Uterus (tissue), 4 donors: ENCODE measurements at places on chromosomes 11 and 22. TPM values are rescaled to one million over a fixed set of nuclear protein-coding genes. Genes with fewer than 3 reads are reported as not detected.
A peak's percentile ranks its signal among the peaks of the same experiment; 100 is the strongest.

GRCh38 chr22:17009640-17010291 is 1.7 kb upstream of the GAB4 start:
- H3K27ac ChIP-seq = no peak overlapping the region
- no peaks in the 10 kb centered on the region for H3K36me3 ChIP-seq
- no peaks in the 10 kb centered on the region for H3K27me3 ChIP-seq
- DNase-seq = no peak

- no peaks in the 10 kb centered on the region for H3K27me3 ChIP-seq
- no peak overlapping the region for H3K4me3 ChIP-seq
- no peak for DNase-seq
Measured at GRCh38 chr11:83122050-83122449, 34.9 kb upstream of the PCF11 start.

- no peak overlapping the region for H3K4me3 ChIP-seq
- H3K4me1 ChIP-seq = no peaks in the 10 kb centered on the region
- H3K36me3 ChIP-seq = no peaks in the 10 kb centered on the region
- H3K27ac ChIP-seq = no peak overlapping the region
- DNase-seq = no peak
- no peaks in the 10 kb centered on the region for H3K27me3 ChIP-seq
Measured at GRCh38 chr11:92702037-92702804, 267.2 kb upstream of the MTNR1B start.

Gene GRM5
- not detected for total RNA-seq

GRCh38 chr11:7638710-7639642 is 34.3 kb downstream of the CYB5R2 start:
- DNase-seq = peak; percentile 32
- H3K27ac ChIP-seq = peak overlapping the region; percentile 24
- no peaks in the 10 kb centered on the region for H3K36me3 ChIP-seq
- no peaks in the 10 kb centered on the region for H3K4me1 ChIP-seq

DNA sequence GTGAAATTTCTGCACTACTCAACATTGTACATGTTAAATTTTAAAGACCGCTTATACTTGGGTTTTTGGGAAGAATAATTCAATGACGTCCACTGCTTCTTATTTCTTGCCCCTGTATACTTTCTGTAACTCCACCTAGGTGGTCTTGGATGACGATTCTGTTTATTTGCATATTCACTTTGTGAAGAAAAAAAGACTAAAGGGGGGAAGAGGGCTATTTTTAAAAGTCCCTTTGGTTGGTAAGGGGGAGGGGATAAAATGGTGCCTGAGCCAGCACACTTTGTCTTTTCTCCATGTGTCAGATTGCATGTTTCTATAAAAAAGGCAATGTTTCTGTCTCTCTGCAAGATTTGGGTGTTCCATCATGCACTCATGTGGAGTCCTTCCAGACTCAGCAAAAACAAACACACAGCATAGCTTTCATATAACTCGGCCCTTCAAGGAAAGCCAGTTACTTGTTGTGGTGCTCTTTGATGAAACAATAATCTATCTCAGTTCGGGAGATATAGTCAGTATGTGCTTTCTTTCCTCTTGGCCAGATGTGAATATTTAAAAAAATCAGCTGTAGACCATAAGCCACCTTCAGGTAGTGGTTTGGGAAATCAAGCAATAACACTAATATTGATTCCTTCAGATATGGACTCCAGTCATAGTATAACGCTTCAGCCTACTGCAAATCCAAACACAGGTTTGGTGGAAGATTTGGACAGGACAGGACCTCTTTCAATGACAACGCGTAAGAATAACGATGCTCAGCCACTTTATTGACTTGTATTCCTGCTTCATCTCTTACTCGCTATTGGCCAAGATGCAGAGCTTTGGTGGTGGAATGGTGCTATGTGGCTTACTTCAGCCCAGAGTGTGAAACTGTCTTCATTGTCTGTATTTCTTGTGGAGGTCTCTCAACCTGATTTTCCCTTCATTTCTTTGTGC is 68.8 kb downstream of the CD44 start:
- H3K27ac ChIP-seq = no peak overlapping the region
- no peaks in the 10 kb centered on the region for H3K27me3 ChIP-seq

DNA sequence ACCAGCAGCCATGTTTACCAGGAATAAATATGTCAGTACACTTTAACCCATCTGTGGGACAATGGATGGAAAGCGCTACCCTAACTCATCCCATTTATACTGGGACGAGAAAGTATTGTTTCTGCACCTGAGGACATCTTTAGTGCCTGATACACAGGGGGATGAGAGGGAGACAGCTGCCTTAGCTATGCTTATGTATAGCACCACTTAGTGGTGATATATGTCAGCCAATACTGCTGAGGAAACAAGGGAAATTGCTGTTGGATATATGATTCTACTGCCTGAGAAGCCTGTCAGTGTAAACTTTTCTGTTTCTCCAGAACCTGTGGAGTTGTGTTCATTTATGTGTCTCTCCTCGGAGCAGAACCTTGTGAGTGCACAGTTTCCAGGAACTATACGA is 13.3 kb upstream of the CEP295 start:
- no peak for DNase-seq
- no peaks in the 10 kb centered on the region for H3K27me3 ChIP-seq
- H3K36me3 ChIP-seq = no peaks in the 10 kb centered on the region
- H3K4me1 ChIP-seq = no peaks in the 10 kb centered on the region

DNA sequence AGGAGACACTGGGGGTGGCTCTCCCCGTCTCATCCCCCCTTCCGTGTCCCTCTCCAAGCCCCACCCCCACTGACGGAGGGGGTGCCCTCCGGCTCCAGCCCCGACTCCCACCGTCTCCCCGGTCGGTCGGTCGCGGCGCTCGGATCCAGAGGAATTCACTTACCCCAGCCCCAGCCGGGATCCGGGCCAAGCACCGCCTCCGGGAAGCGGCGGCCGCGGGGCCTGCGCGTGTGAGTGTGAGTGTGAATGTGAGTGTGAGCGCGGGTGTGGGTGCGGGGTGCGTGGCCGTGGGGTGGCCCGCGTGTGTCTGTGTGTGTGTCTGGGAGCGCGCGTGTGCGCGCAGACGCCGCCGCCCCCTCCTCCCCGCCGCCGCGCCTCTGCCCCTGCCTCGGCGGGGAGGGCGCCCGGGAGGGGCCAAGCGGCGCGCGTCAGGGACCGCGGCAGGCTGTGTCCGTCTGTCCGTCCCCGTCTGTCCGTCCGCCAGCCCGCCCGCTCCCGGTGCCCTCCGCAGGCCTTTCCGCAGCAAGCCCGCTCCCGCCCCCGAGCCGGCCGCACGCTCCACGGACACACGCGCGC is at the start of gene ELFN2:
Gene ELFN2, minus strand, starts transcription at position 345 of the 576 bp plus-strand sequence. CDS start 51,945 bp downstream, outside the sequence.
- H3K4me3 ChIP-seq = no peak within 1 kb of the TSS
- H3K27me3 ChIP-seq = peaks cover 20% of the 10 kb centered on the region
- no peak for DNase-seq

DNA sequence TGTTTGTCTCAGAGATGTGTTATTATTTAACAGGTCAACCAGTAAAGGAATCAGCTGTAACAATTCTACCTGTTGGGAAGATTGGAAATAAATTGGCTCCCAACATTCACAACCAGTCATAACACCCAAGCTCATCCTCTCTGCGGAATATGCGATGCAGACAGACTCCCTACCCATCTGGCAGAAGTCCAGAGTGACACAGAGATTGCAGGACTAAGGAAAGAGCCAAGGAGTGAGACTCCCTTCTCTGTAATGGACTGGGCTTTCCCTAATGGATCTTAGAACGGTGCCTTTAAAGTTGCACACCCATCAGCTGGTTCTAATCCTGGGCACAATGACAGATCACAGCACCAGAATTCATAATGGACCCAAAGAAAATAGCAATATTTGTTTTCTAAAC is 27.8 kb upstream of the UBASH3B start:
- no peaks in the 10 kb centered on the region for H3K36me3 ChIP-seq
- DNase-seq = no peak
- no peak overlapping the region for H3K4me3 ChIP-seq
- no peaks in the 10 kb centered on the region for H3K4me1 ChIP-seq
- no peak overlapping the region for H3K27ac ChIP-seq
- no peaks in the 10 kb centered on the region for H3K27me3 ChIP-seq

- no peak overlapping the region for H3K4me3 ChIP-seq
- H3K4me1 ChIP-seq = no peaks in the 10 kb centered on the region
- no peak overlapping the region for H3K27ac ChIP-seq
Measured at GRCh38 chr22:47698906-47699305, 936.5 kb downstream of the TBC1D22A start.

DNA sequence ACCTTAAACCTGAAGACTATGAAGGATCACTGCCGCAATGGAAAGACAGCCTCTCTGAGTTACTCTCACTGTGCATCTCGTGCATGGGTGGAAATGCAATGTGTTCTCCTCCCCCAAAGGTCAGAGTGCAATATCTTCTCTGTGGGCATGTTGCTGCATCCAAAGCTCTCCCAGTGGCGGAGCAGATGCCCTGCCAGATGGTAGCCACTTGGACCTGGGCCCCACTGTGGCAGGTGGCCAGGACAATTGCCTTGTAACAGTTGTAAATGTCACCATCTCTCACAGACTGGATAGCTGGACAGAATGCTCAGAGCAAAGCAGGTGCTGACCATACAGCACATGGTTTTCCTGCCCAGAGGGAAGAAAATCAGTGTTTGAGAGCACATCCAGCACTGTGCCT is 542.0 kb downstream of the FAM181B start:
- H3K36me3 ChIP-seq = no peaks in the 10 kb centered on the region
- H3K4me3 ChIP-seq = no peak overlapping the region
- no peaks in the 10 kb centered on the region for H3K27me3 ChIP-seq
- peaks cover 4% of the 10 kb centered on the region for H3K4me1 ChIP-seq
- DNase-seq = no peak

DNA sequence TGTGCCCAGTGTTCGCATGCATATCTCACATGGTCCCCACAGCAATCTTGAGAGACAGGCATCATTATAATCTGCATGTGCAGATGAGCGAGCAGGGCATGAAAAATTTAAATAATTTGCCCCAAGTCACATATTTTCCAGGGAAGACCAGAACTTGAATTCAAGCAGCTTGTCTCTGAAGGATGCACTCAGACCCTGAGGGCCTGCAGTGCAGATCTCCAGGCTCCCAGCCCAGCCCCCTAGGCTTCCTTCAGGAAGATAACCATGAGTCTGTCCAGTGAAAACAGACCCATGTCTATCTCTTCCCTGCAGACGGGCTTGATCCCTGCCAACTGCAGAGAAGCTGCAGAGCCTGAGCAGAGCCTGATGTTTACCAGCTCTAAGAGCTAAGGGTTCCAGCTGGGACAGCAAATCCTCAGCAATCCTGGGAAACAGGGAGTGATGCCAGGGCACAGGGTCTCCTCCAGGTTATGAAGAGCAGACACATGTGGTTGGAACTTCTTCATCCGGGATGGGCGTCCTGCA is 55.1 kb downstream of the NAV2 start:
- no peaks in the 10 kb centered on the region for H3K36me3 ChIP-seq
- H3K27ac ChIP-seq = no peak overlapping the region
- H3K4me1 ChIP-seq = no peaks in the 10 kb centered on the region
- no peak overlapping the region for H3K4me3 ChIP-seq
- no peak for DNase-seq
- no peaks in the 10 kb centered on the region for H3K27me3 ChIP-seq

Gene BIRC3
- 7.0 TPM for total RNA-seq

DNA sequence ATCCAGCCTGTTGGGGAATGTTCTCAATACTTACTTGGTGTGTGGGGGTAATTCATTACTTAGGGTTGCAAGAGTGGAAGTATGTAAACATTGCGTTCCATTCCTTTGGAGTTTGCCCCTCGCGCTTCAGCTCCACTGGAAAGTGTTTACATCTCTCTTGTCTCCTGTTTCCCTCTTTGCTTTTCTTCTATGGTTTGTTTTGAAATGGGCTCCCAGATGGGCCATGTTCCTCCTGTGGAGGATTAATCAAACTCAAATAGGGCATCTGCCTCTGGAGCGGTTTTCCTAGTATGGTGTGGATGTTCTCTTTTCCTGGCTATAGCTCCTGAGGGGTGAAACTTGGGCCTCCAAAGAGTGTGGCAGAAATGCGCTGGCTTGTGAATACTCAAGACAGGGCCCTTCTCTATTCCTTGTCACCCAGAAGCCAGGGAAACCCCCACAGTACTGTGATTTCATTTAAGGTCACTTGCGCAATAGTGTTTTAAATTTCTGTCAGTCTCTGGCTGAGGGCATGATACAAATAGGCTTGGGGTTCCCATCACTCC is 51.9 kb downstream of the CD44 start:
- no peak overlapping the region for H3K4me3 ChIP-seq
- no peaks in the 10 kb centered on the region for H3K4me1 ChIP-seq
- H3K27ac ChIP-seq = peak overlapping the region; percentile 29

GRCh38 chr11:92259861-92260260 is 35.2 kb downstream of the FAT3 start:
- no peaks in the 10 kb centered on the region for H3K27me3 ChIP-seq
- no peak for DNase-seq
- H3K27ac ChIP-seq = no peak overlapping the region
- no peak overlapping the region for H3K4me3 ChIP-seq

Gene BEST1
- 4.1 TPM for total RNA-seq

- no peaks in the 10 kb centered on the region for H3K36me3 ChIP-seq
- H3K27me3 ChIP-seq = no peaks in the 10 kb centered on the region
- no peak for DNase-seq
- no peak overlapping the region for H3K4me3 ChIP-seq
- H3K4me1 ChIP-seq = no peaks in the 10 kb centered on the region
- H3K27ac ChIP-seq = no peak overlapping the region
Measured at GRCh38 chr11:17673951-17674350, 45.4 kb upstream of the MYOD1 start.

GRCh38 chr11:6202041-6202440 is 3.0 kb downstream of the OR52W1 start:
- DNase-seq = no peak
- no peak overlapping the region for H3K4me3 ChIP-seq
- no peaks in the 10 kb centered on the region for H3K36me3 ChIP-seq
- no peaks in the 10 kb centered on the region for H3K4me1 ChIP-seq

Gene KDELR3
- 4.7 TPM for total RNA-seq

DNA sequence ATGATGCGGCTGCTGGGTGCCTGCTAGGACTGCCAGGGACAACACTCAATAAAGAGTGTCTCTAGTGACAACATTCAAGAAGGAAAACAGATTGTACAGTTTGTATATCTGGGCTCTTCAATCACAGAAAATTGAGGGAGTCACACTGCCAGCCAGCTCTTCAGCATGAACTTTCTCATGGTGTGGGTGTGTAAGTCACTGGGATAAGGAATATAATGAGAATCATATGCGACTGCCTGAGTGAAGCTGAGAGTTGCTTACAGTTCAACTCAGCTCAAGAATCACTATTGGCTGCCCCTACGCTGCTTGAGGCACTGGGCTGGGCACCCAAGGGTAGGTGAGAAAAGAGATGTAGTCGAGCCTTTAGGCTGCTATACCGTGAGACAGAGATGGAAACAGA is 328.1 kb upstream of the PITPNB start:
- H3K36me3 ChIP-seq = no peaks in the 10 kb centered on the region
- no peak overlapping the region for H3K27ac ChIP-seq
- peaks cover 8% of the 10 kb centered on the region for H3K4me1 ChIP-seq
- no peak for DNase-seq

Gene SYCE3
- total RNA-seq = not detected
